ENCODE measurements at places on chromosomes 13 and 19.

- DNase-seq, result peak; percentile 74
Measured at GRCh38 chr13:43786766-43787517, at the start of gene ENOX1. Gene ENOX1, minus strand, starts transcription at chr13:43786972.

DNA sequence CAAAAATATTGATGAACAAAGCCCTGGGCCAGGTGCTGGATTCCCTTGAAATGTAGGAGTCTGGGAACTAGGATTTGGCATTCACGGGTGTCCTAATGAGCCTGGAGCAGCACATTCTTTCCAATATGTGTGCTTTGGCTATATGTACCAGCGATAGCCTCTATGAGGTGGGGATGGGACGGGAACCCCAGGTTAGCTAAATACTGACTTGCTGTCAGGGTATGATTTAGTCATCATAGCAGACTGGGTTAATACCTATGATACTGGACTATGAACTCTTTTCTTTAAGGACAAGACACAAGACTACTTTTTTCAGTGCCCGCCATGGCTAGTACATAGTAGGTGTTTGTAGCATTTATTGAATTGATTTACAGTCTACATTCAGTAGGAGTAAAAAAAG, 152.7 kb downstream of the KCNRG start:
- no peak for DNase-seq

DNA sequence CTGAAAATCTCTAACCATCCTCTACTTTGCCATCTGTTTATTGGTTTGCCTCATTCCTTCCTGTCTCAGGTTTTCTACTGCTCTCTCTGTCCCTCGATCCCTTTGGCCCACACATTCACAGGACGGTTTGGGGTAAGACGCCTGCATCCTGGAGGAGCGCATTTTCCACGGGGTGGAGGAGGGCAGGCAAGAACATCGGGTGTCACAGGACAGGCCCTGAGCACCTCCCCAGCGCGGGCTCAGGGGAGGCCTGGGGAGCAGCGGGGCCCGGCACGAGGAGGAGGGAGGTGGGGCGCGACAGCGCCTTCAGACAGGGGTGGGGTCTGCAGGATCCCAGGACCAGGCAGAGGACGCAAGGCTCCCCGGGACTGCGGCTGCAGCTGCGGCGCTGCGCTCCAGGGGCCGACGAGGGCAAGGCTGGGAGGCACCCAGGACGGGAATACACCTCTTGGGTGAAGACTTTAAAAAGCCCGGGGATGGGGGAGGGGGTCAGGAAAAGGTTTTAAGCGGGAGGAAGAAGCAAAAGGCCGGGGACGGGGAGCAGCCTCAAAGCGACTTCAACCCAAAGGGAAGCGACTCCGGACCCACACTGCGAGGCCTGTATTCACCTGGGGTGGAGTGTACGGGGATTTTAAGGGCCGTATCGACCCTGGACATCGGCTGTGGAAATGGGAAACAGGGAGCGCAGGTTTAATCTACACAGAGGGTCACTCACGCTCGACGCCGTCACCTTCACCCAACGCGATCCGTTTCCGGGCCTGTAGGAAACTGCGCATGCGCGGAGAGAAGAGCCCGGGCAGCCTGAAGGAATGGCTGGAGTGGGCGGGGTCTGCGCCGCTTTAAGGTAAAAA, at the start of gene ZNF415:
TSS of gene ZNF415 (minus strand) at position 770 of the 851 bp plus-strand sequence. CDS start 10,234 bp downstream, outside the sequence.
- peak; percentile 67 for DNase-seq

DNA sequence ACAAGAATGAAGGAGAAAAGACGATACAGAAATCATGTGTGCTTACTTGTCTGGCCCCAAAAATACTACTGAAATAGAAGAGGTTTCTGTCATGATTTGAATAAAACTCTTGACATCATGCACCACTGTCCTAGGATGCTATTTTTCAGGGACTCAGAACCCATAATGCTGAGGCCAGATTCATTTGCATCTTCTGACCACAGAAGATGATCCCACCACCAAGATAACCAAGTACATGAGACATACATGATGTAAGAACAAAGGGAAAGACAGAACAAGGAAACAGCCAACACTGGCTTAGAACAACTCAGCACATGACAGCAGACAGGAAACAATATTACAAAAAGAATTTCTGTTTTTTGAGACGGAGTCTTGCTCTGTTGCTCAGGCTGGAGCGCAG, 2.5 kb downstream of the ZNF552 start:
- no peak for DNase-seq

- DNase-seq, result peak; percentile 97
Measured at GRCh38 chr13:29861694-29862110, 11.3 kb upstream of the UBL3 start.

GRCh38 chr19:4773047-4773640, 18.4 kb upstream of the FEM1A start:
- DNase-seq, result no peak

DNA sequence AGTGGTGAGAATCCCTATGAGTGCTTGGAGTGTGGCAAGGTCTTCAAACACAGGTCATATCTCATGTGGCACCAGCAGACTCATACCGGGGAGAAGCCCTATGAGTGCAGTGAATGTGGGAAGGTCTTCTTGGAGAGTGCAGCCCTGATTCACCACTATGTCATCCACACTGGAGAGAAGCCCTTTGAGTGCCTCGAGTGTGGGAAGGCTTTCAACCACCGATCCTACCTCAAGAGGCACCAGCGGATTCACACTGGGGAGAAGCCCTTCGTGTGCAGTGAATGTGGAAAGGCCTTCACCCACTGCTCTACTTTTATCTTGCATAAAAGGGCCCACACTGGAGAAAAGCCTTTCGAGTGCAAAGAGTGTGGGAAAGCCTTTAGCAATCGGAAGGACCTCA, 18.7 kb upstream of the AURKC start:
- DNase-seq, result peak; percentile 33

GRCh38 chr19:53396525-53396868, 1.5 kb downstream of the ZNF765 start:
- no peak for DNase-seq

- DNase-seq, result no peak
Measured at GRCh38 chr13:26605845-26606244, 48.4 kb downstream of the WASF3 start.

GRCh38 chr19:54172471-54173358, at the start of gene TMC4:
Gene TMC4, minus strand, starts transcription at chr19:54173160. Its CDS starts 43 bp downstream, at chr19:54173117.
- DNase-seq, result no peak

GRCh38 chr13:51894239-51894638, 32.5 kb downstream of the CCDC70 start:
- no peak for DNase-seq

DNA sequence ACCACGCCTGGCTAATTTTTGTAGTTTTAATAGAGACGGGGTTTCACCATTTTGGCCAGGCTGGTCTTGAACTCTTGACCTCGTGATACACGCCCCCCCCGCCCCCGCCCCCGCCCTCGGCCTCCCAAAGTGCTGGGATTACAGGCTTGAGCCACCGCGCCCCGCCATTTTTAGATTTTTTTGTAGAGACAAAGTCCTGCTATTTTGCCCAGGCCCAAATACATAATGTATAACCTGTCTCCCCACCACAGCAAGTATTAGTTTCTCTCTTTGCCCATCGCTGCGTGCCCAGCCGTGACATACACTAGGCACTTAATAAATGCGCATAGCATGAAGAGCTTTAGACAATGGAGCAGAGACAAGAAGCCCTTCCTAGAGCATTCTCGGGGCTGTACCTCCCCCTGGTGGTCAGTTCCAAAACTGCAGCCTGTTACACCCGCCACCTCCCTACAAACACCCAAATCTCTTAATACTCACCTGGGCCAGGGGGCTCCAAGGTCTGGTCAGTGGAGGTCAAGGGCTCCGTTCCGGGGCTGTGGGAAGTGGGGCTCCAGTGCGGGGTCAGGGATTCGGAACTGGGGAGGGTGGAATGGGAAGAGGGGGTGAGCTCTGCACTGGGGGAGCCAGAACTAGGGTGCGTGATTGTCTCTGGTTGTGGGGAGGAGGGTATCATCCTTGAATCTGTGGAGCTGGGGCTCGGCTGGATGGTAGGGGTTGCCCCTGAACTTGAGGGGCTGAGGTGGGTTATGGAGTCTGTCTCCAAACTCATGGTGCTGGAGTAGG, 22.5 kb downstream of the IQCN start:
- DNase-seq, result peak; percentile 63

- no peak for DNase-seq
Measured at GRCh38 chr13:26133851-26134250, 82.0 kb upstream of the SHISA2 start.

DNA sequence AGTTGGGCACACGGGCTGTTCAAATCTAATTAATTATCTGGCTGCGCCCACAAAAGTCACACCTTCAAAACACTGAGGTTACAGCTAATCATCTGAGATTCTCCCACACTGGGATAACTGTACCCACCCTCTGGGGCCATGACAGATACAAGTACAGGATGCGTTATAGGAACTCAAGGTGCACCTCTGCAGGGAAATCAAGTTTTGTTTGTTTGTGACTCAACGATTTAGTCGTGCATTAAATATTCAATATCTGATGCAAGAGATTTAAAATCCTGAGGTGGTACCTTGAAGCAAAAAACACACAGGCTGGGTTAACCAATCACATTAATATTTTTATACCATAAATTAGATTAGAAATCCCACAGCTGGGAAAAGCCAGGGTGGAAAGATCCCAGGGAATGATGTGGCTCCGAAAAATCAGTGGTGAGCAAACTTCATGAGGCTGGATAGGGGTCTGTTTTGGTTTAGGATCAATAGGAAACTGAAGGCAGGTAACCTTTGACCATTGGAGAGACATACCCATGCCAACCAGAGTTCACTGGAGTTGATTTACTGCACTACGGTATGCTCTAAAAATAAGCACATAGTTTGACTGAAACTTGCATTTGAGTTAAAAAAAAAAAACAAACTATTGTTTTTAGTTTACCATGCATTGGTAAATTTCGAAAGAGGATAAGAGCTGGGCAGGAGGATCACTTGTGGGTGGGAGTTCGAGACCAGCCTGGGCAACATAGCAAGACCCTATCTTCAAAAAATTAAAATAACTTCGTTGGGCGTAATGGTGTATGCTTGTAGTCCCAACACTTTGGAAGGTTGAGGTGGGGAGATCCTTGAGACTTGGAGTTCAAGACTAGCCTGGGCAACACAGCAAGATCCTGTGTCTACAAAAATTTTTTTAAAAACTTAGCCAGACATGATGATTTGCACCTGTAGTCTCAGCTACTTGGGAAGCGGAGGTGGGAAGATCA, 23.9 kb upstream of the CEBPG start:
- no peak for DNase-seq

GRCh38 chr19:49553451-49554271, 25.9 kb downstream of the RCN3 start:
- peak; percentile 69 for DNase-seq

GRCh38 chr19:33811736-33812387, 15.2 kb downstream of the KCTD15 start:
- DNase-seq, result peak; percentile 19

GRCh38 chr13:107217251-107217650, 649.3 kb upstream of the ARGLU1 start:
- DNase-seq, result peak; percentile 30

GRCh38 chr19:6768236-6768785, 1.1 kb upstream of the SH2D3A start:
- no peak for DNase-seq

DNA sequence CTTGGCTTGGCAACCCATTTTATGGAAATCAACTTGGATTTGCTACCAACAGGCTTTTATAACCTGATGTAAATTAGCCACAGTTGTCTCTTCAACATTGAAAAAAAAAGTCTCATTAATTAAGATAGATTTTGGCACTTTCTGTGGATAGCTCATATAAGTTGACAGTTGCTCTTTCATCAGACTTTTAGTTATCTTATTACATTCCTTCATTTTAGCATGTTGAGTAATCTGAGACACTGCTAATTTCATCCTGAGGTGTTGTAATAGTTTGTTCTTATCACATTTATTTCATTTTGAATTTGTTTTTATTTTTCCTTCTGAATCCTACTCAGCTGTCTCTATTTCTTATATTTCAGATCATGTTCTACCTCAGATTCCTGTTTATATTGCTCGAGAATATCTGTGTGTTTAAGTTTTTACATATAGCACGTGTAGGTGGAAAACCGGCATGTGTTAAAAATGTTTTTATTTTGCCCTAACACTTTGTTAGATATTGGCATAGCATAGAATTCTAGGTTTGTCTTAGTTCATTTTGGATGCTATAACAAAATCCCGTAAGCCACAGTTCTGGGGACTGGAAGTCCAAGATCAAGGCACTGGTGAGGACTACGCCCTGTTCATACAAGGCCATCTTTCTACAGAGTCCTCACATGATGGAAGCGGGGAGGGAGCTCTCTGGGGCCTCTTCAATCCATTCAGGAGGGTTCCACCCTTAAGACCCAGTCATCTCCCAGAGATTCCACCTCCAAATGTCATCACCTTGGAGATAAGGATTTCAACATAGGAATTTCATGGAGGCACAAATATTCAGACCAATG, 239.4 kb downstream of the COL4A1 start:
- no peak for DNase-seq

DNA sequence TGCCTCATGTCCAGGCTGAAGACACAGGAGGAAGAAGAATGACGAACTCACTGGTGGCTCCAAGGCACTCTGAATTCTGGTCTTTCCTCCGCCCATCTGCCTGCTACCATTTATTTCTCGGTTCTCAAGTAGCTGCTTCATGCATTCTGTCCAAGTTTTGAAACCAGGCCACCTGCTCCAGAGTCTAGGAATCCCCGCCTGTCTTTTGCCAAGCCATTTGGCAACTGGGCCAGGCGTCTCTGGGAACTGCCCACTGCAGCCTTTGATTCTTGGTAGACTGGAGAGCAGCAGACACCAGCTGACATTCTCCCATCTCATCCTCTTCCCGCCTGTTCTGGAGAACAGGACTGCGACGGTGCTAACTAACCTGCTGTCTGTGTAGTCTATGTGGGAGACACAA, 10.8 kb downstream of the SLC35E1 start:
- DNase-seq, result no peak
